ENCODE measurements at places on chromosomes 7 and 10.

- no peak for DNase-seq
These were observed 42.1 kb upstream of the MKLN1 start for GRCh38 chr7:131285556-131285955.

DNA sequence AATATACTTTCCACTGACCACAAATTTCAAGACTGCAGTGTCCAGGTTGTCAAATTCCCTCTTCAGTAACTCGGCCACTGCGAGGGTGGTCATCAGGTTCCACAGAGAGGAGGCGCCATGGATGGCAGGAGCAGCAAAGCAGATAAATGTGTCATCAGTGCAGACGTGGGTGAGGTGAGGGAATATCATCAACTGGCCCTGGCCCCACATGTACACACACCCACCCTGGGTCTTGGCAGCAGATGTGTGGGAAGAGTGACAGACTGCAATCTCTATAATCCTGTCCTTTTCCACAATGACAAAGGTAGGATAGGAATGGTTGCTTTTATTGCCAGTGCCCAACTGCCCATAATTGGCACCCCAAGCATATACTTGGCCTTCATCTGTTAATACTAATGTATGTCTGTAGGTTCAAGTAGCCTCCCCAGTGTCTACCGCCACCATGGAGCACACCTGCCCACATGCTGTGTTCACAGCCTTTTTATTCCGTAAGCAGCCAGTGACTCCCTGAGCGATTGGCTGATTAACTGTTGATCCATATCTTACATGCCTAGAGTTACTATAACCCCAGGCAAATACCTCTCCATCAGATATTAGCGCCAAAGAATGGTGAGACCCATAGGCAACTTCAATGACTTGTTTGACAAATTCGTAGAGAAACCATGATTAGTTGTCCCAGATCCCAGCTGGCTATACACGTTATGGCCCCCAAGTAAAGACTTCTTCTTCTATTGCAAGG, 16.3 kb upstream of the LIPM start:
- no peak for DNase-seq

DNA sequence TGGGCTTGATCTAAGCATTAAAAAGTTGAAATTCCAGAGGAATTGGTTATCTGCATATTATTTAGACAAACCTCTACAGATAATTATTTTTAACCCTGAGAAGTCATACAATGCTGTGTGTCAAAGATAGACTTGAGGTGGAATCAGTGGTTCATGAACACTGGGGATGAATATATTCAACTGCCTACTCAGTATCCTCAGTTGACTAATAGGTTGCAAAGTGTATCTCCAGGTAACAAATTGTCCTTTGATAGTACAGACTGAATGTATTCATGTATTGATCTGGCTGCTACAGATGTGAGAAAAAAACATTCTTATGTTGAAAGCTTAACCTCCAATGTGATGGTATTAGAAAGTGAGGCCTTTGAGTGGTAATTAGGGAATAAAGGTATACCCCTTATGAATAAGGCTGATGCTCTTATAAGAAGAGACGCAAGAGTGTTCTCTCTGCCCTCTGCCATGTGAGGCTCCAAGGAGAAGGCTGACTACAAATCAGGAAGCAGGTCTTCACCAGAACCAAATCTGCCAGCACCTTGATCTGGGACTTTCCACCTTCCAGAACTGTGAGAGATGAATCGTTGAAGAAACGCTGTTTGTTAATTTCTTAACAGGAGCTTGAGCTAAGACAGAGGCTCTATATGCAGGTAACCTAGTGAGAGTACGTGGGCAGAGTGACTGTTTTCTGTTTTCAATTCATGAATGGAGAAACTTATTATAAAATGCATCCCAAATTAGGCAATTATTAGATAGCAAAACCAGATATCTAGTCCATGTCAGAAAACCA, 7.5 kb downstream of the MRPL32 start:
- no peak for DNase-seq

DNA sequence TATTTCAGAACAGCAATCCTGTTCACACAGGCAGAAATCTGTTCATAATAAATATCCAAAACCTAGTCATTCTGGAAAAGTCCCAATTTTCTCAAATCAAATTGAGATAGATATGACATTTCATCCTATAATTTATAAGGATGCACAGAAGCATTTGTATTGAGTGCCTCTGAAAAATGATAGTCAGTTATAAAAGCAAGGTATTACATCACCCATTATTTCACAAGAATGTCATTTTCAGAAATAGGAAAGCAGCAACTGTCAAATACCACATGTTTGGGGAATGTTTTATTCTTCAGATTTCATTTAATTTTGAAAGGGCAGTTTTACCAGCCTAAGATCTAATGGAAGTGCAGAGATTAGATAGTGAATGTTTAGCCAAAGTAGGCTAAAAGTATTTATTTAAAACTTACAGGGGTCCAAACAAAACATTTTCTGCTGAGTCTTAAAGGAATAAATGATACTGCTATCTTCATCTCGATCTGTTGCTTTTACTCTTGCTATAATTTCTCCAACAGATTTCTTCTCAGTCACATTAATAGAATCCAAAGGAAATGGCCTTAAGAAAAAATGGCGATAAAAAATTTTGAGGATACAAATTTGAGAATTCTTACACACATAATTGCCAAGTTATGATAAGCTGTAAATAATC, 185.8 kb downstream of the HGF start:
- no peak for DNase-seq

- no peak for DNase-seq
These were observed 14.7 kb downstream of the ZNF488 start for GRCh38 chr10:47369251-47369894.

GRCh38 chr10:6114805-6115341, 26.0 kb downstream of the RBM17 start:
- DNase-seq: peak; percentile 6

DNA sequence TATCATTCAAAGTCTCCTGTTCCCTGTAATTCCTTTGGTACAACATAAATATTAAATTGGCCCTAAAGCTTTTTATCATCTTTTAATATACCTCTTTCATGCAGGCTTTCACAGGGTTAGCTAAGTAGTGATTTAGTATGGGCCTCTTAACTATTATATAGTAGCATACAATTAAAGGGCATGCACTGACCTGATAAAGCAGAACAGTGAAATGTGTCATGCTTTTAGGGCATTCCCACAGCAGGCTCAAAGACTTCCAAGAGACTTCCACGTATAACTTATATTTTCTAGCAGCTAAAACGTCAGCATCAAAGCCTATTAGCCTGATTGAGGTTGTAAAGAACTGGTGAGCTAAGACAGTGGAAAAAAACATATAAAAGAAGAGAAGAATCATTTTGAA, 35.3 kb downstream of the SAMD8 start:
- no peak for DNase-seq

DNA sequence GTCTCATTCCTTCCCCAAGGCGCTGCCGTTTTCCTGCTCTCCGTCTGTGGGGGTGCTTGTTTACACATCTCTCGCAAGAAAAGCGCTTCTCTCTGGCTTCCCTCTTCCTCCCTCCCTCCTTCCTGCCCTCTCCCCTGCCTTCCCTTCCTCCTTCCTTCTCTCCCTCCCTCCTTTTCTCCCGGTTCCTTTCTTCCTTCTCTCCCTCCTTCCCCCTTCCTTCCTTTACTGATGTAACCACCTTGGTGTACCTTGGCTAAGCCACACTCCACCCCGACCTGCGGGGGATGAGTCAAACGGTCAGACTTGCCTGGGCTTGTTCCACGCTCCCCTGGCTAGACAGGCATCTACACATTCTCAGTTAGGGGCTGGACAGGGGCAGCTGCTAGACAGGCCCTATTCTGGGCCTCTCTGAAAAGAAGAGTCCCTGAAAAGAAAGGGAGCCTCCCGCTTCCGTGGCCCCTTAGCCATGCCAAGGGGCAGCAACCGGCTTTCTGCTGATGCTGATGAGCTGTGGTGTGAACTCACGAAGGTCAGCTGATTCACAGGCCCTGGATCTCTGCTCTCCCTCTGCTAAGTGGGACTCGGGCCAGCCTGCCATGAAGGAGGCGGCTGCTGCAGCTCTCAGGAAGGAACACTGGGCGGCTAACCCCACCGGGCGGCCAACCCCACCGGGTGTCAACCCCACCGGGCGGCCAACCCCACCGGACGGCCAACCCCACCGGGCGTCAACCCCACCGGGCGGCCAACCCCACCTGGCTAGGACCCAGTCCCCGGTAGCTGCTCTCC, 216.8 kb downstream of the TCERG1L start:
- no peak for DNase-seq

DNA sequence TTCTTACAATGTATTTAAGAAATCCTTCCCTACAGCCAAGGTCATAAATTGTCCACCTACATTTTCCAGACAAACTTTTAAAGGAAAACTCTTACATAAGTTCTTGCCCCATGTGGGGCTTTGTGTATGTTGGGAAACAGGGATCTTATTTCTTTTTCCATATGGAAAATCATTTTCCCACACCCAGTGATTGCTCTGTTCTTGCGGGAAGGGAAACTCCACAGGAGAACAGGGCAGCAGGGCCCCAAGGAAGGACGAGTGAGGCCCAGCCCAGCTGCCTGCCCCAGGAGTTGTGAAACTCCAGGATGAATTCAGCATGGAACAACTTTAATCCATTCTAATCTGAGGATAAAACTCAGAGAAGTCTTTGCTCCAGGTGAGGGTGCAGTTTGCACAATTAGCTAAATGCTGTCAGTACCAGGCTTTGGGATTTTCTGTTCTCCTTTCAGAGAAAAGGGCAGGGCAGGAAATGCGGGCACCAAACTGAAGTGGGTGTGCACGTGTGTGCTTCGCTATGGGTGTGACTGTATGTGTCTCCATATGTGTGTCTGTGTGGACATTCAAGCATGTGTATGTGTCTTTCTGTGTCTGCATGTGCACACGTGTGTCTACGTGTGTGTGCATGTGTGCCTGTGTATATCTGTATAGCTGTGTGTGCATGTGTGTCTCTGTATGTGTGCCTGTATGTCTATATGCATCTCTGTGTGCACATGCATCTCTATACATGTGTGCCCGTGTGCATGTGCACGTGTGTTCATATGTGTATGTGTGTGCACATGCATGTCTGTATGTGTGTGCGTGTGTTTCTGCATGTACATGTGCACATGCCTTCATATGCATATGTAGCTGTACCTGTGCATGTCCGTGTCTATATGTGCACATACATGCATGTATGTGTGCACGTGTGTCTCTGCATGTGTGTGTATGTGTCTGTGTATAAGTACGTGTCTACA, 102.0 kb upstream of the FAM20C start:
- DNase-seq: no peak

GRCh38 chr7:117715784-117716445, 157.3 kb downstream of the CTTNBP2 start:
- DNase-seq: no peak

GRCh38 chr10:97575127-97575668, 2.6 kb downstream of the ANKRD2 start:
- no peak for DNase-seq

- DNase-seq: no peak
These were observed 91.0 kb upstream of the GPR26 start for GRCh38 chr10:123575105-123575504.

DNA sequence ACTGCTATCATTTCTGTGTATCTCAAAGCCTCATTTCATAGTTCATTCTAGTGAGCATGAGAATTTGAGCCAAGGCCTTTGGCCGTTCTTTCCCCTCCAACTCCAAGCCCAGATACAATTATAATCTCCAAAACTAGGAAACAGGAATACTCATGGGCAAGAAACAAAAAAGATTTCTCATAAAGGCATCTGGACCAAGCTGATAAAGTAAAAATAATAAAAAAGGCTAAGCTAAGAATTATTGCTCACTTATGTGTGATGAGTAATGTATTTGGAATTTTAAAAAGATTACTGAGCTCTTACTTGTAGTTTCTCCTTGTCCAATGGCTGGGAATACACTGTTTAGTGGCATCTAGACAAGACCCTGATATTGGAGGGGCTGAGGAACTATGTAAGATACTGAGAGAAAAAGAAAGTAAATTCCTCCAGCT, 196.4 kb upstream of the POM121L12 start:
- DNase-seq: no peak

DNA sequence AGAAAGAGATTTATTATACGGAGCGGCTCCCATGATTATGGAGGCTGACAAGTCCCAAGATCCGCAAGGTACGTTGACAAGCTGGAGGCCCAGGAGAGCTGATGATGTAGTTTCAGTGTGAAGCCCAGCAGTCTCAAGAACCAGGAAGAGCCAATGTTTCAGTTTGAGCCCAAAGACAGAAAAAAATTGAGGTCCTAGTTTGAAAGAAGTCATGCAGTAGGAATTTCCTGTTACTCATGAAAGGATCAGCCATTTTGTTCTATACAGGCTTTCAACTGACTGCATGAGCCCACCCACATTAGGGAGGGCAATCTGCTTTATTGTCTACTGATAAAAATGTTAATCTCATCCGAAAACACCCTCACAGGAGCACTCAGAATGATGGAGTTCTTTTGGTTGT, 51.5 kb downstream of the CCDC71L start:
- no peak for DNase-seq

DNA sequence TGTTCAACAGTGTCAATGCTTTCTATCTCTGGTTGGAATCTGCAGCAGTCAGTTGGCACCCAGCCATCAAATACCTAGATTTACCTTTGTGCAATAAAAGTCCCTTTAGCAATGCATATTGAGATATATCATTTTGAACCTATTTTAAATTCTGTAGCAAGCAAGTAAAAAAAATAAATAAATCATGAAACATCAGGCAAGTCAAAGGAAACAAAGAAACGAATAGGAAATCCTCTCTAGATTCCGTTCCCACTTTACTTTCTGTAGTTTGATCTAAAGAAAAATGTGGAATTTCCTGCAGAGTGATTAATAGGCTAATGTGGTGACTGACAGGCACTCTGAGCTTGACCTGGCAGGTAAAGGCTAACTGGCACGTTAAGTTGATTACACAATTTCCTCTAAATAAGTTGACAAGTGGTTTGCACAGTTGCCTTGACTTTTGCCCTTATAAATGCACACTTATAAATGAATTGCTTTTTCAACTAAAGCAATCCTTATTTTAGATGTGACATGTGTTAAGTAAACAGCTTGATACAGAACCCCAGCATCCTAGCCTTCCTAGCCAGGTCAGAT, 208.1 kb upstream of the TCF7L2 start:
- no peak for DNase-seq

- DNase-seq: no peak
These were observed 76.4 kb downstream of the MAP3K8 start for GRCh38 chr10:30510184-30510931.

- DNase-seq: no peak
These were observed 211.2 kb downstream of the CRPPA start for GRCh38 chr7:16210171-16210570.

DNA sequence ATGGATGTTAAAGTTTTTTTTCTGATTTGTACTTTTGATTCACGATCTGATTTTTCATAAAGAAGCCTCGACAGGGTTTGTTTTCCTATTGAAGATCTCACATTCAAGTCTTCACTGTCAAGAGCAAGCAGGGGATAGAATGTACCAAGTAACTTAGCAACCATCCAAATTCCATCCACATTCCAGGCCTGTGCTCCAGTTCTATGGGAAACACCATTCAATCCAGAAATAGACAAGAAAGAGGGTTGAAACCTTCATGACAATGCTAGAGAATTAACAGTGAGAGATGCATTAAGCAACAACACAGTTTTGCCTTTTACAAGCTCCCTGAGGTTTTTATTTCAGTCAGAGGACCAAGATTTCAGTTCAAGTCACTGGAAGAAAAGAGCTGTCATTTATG, 300.2 kb downstream of the NEBL start:
- no peak for DNase-seq

GRCh38 chr7:87426160-87426559, 49.3 kb downstream of the ABCB4 start:
- DNase-seq: no peak

GRCh38 chr10:23110722-23111516, 15.5 kb downstream of the MSRB2 start:
- DNase-seq: no peak

- no peak for DNase-seq
These were observed 120.0 kb downstream of the MKX start for GRCh38 chr10:27625452-27626211.

- no peak for DNase-seq
These were observed 230.4 kb upstream of the BMPER start for GRCh38 chr7:33674804-33675411.

Measured in C1 segment of cervical spinal cord (tissue), 14 donors.